ENCODE measurements at places on chromosomes 5 and 9. TPM values are rescaled to one million over a fixed set of nuclear protein-coding genes. Genes with fewer than 3 reads are reported as not detected.
A peak's percentile ranks its signal among the peaks of the same experiment; 100 is the strongest.

DNA sequence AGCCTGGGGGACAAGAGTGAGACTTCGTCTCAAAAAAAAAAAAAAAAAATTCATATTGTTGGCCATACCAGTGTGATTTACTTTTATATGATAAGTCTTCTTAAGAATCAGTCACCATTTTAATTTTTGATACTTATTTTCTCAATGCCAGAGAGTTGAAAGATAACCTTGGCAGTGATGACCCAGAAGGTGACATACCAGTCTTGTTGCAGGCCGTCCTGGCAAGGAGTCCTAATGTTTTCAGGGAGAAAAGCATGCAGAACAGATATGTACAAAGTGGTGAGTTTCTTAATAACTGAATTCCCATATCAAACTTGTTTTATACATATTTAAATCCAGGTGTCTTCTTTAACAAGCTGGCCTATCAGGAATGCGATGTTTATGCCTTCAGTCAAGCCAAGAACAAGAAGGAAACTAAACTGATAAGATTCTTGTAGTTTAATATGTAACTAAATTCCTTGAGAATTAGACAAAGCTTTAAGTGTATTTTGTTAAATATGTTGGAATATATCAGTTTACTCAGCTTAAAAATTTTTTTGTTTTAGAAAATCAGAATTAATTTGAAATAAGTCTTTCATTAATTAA, 81.5 kb downstream of the NIPBL start:
- no peak overlapping the region for H3K27ac ChIP-seq
- no peaks in the 10 kb centered on the region for H3K4me1 ChIP-seq
- DNase-seq = no peak
- H3K4me3 ChIP-seq = no peak overlapping the region

DNA sequence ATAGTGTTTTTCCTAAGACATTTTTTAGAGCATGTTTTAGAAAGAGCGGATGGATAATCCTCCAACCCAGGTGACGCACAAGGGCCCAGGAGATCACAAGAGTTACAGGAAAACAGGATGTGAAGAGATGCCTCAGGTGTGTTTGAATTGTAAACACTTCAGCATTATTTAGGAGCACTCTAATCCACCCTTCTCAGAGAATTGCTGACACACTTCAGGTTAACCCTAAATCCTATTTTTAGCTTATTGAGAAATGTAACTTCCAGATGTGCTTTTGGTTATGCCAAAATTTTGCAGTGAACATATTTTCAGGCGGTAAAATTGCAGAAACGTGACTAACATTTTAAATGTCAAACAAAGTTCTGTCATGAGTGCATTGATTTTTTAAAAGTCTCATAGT, 755.4 kb upstream of the CTNND2 start:
- H3K27me3 ChIP-seq = no peaks in the 10 kb centered on the region
- H3K36me3 ChIP-seq = no peaks in the 10 kb centered on the region
- no peak for DNase-seq
- no peak overlapping the region for H3K27ac ChIP-seq
- no peak overlapping the region for H3K4me3 ChIP-seq
- H3K4me1 ChIP-seq = no peaks in the 10 kb centered on the region

GRCh38 chr5:60226128-60226527, 332.6 kb upstream of the PDE4D start:
- no peaks in the 10 kb centered on the region for H3K4me1 ChIP-seq
- no peaks in the 10 kb centered on the region for H3K36me3 ChIP-seq
- no peak for DNase-seq
- H3K27ac ChIP-seq = no peak overlapping the region
- no peaks in the 10 kb centered on the region for H3K27me3 ChIP-seq

DNA sequence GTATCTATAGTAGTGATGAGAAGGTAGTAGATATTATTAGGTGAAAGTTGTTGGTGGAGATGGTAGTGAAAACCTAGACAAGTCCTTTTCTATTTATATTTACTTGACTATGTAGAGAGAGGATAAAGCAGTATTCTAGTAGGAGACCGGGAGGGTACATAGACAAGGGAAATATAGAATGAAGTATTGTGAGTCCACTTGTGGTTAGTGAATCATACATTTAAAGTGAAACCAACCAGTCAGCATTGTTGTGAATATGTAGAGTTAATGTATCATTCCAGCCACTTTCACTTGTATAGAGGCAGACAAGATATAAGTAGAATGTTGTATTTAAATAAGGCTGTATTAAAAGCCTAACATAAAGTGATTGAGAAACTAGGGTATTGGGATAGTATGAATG, 1711.3 kb upstream of the ACO1 start:
- no peak overlapping the region for H3K27ac ChIP-seq
- H3K36me3 ChIP-seq = no peaks in the 10 kb centered on the region
- H3K4me3 ChIP-seq = no peak overlapping the region
- DNase-seq = peak; percentile 0
- H3K4me1 ChIP-seq = no peaks in the 10 kb centered on the region

DNA sequence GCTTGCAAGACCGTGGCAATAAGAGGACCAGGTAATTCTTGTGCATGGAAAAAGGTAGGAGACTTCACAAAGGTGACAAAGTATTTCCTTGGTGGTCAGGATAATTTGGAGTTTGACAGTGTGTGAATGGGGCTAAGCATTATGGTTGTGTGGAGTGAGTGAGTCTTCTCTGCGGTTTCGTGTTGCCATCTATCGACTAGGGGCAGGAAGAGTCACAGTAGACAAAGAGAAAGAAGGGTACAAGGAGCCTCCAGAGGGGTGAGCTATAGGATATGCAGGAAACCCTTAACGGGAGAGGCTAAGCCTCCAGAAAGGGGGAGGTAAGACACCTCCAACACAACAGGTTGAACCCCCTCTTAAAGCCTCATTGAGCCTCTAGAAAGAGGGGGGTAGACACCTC, 64.0 kb upstream of the RANBP6 start:
- H3K4me1 ChIP-seq = no peaks in the 10 kb centered on the region
- H3K4me3 ChIP-seq = no peak overlapping the region
- no peak for DNase-seq

- H3K36me3 ChIP-seq = no peaks in the 10 kb centered on the region
- H3K4me1 ChIP-seq = no peaks in the 10 kb centered on the region
- no peak for DNase-seq
- H3K27ac ChIP-seq = no peak overlapping the region
- H3K4me3 ChIP-seq = no peak overlapping the region
Observed at GRCh38 chr9:91643481-91644077, 219.9 kb upstream of the NFIL3 start.

GRCh38 chr9:33414889-33415500, 12.6 kb upstream of the AQP7 start:
- H3K4me3 ChIP-seq = no peak overlapping the region
- DNase-seq = no peak
- no peak overlapping the region for H3K27ac ChIP-seq
- H3K36me3 ChIP-seq = no peaks in the 10 kb centered on the region

- H3K36me3 ChIP-seq = no peaks in the 10 kb centered on the region
- peaks cover 8% of the 10 kb centered on the region for H3K27me3 ChIP-seq
- H3K4me3 ChIP-seq = no peak overlapping the region
- no peak overlapping the region for H3K27ac ChIP-seq
- no peaks in the 10 kb centered on the region for H3K4me1 ChIP-seq
Observed at GRCh38 chr5:181100121-181100875, 30.7 kb downstream of the OR2V1 start.

- no peak overlapping the region for H3K4me3 ChIP-seq
- H3K36me3 ChIP-seq = no peaks in the 10 kb centered on the region
- no peak overlapping the region for H3K27ac ChIP-seq
- DNase-seq = peak; percentile 23
Observed at GRCh38 chr5:32627219-32627870, 42.0 kb downstream of the SUB1 start.

DNA sequence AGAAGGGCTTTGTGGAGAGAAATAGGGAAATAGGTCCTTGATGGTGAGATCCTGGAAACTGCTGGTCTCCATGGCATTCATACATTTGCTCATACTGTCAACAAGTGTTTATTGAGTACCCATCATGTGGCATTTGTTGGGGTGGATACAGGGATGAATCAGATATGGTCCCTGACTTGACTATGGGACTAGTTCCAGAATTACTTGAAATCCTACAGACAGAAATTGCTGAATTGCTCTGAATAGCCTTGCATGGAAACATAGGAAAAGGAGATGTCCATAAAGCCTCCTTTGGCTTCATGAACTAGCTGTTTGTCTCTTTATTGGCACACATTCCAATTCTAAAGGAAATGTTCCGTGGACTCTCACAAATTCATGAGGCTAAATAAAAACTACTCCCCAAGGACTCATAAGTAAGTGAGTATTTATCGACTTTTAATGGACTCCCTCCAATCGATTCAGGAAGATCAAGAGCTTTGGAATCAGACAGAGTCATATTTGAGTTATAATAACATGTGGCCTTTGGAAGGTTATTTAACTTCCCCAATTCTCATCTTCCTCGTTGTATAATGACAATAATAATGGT, 122.4 kb upstream of the C6 start:
- DNase-seq = no peak
- H3K4me3 ChIP-seq = no peak overlapping the region
- no peaks in the 10 kb centered on the region for H3K36me3 ChIP-seq
- H3K4me1 ChIP-seq = no peaks in the 10 kb centered on the region

GRCh38 chr5:161306351-161306995, 240.1 kb downstream of the GABRB2 start:
- H3K4me3 ChIP-seq = no peak overlapping the region
- no peak for DNase-seq
- no peak overlapping the region for H3K27ac ChIP-seq
- H3K4me1 ChIP-seq = no peaks in the 10 kb centered on the region
- no peaks in the 10 kb centered on the region for H3K36me3 ChIP-seq

GRCh38 chr5:179825655-179826182, 5.0 kb downstream of the SQSTM1 start:
- H3K27me3 ChIP-seq = no peaks in the 10 kb centered on the region
- peaks cover 50% of the 10 kb centered on the region for H3K36me3 ChIP-seq
- H3K4me3 ChIP-seq = peak overlapping the region; percentile 85
- peaks cover 17% of the 10 kb centered on the region for H3K4me1 ChIP-seq

- no peaks in the 10 kb centered on the region for H3K27me3 ChIP-seq
- no peak overlapping the region for H3K4me3 ChIP-seq
- no peak for DNase-seq
- no peaks in the 10 kb centered on the region for H3K36me3 ChIP-seq
Observed at GRCh38 chr5:120240706-120241105, 223.4 kb upstream of the PRR16 start.

DNA sequence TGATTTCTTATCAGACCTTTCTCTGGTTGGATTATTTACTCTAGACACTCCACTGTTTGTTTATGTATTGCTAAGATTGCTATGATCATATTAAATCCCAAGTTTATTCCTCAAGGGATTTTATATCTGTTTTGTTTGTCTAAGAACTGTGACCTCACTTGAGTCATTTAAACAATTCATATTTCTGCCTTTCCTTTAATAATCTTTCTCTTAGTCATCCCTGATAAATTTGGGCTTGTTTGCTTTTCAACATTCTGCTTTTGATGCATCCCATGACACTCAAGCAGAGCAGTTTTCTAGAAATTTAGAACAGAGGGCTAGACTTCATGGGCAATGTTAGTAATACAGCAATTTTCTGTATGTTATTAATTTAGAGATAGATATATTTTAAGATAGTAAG, 231.6 kb upstream of the TNC start:
- no peaks in the 10 kb centered on the region for H3K36me3 ChIP-seq
- no peak overlapping the region for H3K27ac ChIP-seq
- H3K4me1 ChIP-seq = peaks cover 8% of the 10 kb centered on the region
- DNase-seq = peak; percentile 44

- H3K4me1 ChIP-seq = no peaks in the 10 kb centered on the region
- H3K4me3 ChIP-seq = no peak overlapping the region
- H3K27ac ChIP-seq = no peak overlapping the region
- H3K27me3 ChIP-seq = no peaks in the 10 kb centered on the region
- DNase-seq = no peak
Observed at GRCh38 chr5:76470976-76471375, 67.9 kb downstream of the IQGAP2 start.

DNA sequence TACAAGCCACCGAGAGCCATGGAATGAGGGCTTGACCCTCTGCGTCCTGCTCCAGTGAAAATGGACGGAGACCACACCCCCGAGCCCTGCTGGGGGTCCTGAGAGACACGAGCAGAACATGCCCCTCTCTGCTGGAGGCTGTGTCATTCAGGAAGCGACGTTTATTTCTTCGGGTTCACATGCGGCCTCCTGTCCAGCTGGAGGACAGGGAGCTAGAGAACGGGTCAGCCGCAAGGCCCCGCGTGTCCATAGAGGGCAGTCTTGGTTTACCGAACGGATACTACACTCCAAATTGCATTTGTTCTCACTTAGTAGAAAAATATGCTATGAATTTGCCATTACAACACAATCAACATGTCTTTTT, 36.1 kb downstream of the MRPL36 start:
- no peak overlapping the region for H3K27ac ChIP-seq
- no peaks in the 10 kb centered on the region for H3K4me1 ChIP-seq
- peak; percentile 45 for DNase-seq
- no peaks in the 10 kb centered on the region for H3K36me3 ChIP-seq
- H3K27me3 ChIP-seq = no peaks in the 10 kb centered on the region

- H3K4me1 ChIP-seq = no peaks in the 10 kb centered on the region
- DNase-seq = no peak
- no peak overlapping the region for H3K27ac ChIP-seq
Observed at GRCh38 chr5:167713896-167714295, 577.5 kb upstream of the WWC1 start.

- H3K27ac ChIP-seq = no peak overlapping the region
- H3K4me3 ChIP-seq = no peak overlapping the region
- peaks cover 10% of the 10 kb centered on the region for H3K4me1 ChIP-seq
- peaks cover 3% of the 10 kb centered on the region for H3K27me3 ChIP-seq
- H3K36me3 ChIP-seq = no peaks in the 10 kb centered on the region
- DNase-seq = no peak
Observed at GRCh38 chr9:33231623-33231942, 8.4 kb upstream of the SPINK4 start.

DNA sequence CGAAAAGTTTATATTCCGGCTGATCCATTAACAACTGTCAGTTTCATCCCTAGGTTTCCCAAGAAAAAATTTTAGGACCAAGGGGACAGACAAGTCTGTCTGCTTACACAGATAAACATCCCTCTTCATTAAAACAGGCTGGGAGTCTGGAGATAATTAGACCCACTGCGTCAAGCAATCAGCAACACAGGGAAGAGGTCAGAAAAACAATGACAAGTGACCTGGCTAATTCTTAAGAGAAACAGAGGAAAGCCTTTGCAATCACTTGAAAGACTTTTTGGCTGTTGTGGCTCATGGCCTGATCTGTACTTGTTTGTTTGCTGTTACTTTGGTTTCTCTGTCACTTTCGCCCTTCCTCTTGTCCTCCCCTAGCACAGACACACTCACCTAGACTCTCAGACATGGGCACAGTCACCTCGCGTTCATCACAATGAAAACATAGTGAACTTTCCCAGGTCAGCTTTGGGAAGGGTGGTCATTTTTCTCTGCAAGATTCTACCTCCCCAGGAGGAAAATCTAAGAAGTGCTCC, 2.9 kb upstream of the CCDC192 start:
- no peaks in the 10 kb centered on the region for H3K27me3 ChIP-seq
- no peaks in the 10 kb centered on the region for H3K36me3 ChIP-seq
- H3K27ac ChIP-seq = no peak overlapping the region
- H3K4me1 ChIP-seq = peaks cover 9% of the 10 kb centered on the region

CYLC2 gene
- not detected for total RNA-seq

GABBR2 gene
- total RNA-seq = 0.33 TPM

C9orf153 gene
- total RNA-seq = 0.51 TPM

ANKRD55 gene
- under 0.01 TPM for total RNA-seq

ARHGEF37 gene
- total RNA-seq = 5.3 TPM

ABO gene
- total RNA-seq = not detected

SCGB3A2 gene
- not detected for total RNA-seq

APBA1 gene
- 8.8 TPM for total RNA-seq

C1QTNF2 gene
- 2.3 TPM for total RNA-seq

DOCK8 gene
- under 0.01 TPM for total RNA-seq

All from fibroblast of lung (primary cell).